Colonic mucosa (tissue), 4 donors: ENCODE measurements at places on chromosomes 4 and X. TPM values are rescaled to one million over a fixed set of nuclear protein-coding genes. Genes with fewer than 3 reads are reported as not detected.

- DNase-seq, result no peak
Measured at GRCh38 chr4:77022560-77023179, 53.1 kb downstream of the CCNI start.

DNA sequence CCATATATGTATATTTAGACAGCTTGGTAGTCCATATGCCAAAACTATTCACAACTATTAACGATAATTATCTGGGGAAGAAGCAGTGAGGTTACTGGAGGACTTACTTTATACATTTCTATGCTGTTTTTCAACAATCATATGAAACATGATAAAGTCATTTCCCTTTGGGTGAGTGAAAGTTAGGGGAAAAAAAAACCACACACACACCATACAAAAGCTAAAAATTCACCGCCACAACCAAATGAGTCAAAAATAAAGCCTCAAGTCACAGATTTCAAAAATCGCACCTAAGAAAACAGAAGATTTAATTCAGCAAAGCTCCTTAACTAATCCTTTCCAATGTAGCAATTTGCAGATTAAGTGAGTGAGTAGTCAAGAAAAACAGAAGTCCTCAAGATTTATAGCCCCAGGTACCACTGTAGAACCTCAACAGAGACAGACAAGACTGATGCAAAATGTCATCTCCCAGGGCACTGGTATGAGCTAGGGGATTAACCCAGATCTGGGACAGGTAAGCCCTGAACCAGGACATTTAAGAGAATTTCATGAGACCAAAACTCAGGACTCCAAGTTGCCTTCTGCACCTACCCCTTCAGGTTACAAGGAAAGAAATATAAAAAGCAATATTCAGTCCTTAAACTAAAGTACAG, 35.1 kb downstream of the SYTL4 start:
- no peak for DNase-seq

GRCh38 chr4:11438647-11439046, 10.0 kb upstream of the HS3ST1 start:
- no peak for DNase-seq

DNA sequence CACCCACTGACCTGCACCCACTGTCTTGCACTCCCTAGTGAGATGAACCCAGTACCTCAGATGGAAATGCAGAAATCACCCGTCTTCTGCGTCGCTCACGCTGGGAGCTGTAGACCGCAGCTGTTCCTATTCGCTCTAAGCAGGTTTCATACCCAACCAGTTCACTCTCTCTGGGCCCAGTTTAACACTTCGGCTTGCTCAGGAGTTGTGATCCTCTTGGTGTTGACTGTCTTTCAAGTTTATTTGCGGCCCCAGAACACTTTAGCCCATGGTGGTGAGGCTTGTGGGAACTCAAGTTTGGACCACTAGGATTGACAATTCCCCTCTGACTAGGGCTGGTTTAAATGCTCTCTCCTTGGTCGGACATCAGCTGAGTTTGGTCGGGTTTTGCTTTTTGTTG, 147.0 kb downstream of the DACH2 start:
- DNase-seq, result no peak

DNA sequence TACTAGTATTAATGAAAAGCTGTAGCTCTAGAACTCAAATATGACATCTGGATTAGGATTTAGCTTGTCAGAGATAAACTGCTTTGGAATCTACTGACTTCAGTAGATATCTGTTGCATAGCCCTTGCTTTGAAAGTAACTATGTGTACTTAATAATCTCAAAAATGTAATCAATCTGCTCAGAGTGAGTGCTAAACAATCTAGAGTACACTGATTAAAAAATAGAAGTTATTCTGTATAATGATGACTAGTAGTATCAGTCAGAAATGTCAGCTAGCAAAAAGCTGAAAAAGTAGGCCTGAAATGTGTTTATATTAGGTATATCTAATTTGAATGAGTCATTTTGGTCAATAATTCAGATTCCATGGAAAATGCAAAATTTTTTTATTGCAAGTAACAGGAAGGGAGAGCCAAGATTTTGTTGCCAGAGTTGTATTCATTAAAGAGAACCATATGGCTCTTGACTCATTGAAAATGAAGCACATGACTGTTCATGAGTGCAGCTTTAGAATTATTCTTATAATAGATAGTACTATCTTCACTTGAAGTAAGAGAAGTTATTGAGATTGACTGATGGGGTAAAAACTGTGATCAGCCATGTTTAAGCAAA, 20.0 kb downstream of the CLCN3 start:
- DNase-seq, result no peak

Gene PPEF2
- not detected for total RNA-seq
